Kidney epithelial cell (primary cell): ENCODE measurements at places on chromosomes 7 and 10. TPM values are rescaled to one million over a fixed set of nuclear protein-coding genes. Genes with fewer than 3 reads are reported as not detected.

DNA sequence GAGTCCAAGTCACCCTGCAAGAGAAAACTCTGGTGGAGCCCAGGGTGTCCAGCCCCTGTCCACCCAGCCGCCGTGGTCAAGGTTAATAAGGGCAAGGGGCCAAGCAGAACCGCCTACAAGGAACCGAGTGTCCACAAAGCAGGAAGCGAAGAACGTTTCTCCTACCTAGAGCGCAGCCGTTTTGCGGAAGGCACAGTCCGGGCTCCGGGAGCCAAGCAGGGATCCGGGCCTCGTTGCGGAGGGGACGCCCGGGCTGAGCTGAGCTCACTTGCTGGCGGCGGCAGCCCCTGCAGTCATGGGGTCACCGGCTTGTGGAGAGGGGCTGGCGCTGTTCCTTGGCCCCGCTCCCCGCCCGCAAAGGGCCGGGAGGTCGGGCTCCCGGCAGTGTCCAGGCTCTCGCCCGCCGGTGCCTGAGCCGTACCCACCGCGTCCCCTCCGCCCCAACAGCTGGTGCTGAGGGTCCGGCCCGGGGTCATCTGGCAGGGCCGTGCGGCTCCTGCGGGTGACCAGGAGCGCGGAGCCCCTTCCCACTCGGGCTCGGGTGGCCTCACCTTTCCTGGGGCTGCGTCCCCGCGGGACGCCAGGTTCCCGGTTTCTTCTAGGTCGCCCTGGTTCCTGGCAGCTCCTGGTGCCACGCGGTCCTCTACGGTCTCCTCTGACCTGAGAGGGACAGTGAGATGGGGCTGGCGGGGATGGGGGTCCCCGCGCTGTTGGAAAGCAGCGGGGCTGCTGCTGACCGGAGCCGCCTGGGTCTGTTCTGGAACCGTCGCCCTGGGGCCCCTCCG lies 14.0 kb upstream of the ZNF273 start:
- DNase-seq, result no peak

DNA sequence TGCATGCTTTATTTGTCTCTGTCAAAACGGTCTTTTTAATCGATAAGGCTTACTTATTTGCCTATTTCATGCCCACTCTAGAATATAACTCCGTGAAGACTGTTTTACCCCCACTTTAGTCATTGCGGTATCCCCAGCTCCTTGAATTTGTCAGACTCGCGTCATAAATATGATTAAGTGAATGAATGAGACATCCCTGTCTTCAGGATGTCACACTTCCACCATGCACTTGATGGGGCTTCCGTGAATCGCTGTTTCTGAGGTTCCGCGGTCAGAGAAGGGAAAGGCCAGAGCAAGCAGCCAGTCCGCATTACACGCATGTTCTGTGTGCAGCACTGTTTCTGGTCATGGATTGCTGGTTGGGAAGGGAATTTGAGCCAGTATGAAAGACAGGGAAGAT lies 138.8 kb downstream of the CELF2 start:
- DNase-seq, result no peak

DNA sequence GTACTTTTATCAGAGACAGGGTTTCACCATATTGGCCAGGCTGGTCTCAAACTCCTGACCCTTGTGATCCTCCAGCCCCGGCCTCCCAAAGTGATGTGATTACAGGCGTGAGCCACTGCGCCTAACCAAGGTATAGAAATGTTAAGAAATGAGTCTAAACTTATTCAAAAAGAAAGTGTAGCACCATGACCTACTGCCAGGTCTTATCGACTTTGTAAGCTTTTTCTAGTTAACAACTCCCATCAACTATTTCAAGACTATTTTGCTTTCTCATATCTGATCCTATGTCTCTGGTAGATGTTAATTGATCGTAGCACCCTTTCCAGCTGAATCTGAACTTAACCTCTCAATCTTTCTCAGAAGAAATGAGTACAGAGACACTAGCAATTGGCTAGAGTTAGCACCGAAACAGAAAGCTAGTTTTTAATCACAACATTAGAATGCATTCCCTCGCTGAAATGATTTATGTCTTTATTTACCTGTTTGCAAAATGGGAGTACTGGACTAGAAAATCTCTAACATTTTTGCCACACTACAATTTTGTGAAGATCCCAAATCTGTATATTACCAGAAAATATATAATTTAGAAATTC lies 114.0 kb upstream of the HGF start:
- DNase-seq, result no peak

SRGN gene
- total RNA-seq, result 1.5 and 3.0 TPM in 2 replicates

FAM237B gene
- total RNA-seq, result not detected in 2 replicates

DNA sequence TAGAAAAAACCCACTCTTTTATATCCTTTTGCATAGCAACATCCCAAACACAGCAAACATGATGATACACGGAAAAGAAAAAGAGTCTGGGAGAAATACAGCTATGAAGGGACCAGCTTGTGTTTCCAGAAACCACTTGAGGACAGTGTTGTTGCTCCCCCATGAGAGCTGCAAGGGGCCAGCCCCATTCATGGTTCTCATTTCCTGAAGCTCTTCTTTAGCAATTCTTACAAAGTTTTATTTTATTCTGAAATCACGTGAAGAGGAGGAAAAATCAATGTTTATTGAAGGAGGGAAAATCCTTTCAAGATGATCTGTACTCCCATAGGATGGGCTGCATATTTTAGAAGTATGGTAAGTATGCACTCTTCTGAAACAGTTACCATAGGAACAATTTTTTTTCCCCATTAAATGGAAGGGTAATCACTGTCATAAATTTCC lies 17.5 kb upstream of the PRTFDC1 start:
- DNase-seq, result no peak

DNA sequence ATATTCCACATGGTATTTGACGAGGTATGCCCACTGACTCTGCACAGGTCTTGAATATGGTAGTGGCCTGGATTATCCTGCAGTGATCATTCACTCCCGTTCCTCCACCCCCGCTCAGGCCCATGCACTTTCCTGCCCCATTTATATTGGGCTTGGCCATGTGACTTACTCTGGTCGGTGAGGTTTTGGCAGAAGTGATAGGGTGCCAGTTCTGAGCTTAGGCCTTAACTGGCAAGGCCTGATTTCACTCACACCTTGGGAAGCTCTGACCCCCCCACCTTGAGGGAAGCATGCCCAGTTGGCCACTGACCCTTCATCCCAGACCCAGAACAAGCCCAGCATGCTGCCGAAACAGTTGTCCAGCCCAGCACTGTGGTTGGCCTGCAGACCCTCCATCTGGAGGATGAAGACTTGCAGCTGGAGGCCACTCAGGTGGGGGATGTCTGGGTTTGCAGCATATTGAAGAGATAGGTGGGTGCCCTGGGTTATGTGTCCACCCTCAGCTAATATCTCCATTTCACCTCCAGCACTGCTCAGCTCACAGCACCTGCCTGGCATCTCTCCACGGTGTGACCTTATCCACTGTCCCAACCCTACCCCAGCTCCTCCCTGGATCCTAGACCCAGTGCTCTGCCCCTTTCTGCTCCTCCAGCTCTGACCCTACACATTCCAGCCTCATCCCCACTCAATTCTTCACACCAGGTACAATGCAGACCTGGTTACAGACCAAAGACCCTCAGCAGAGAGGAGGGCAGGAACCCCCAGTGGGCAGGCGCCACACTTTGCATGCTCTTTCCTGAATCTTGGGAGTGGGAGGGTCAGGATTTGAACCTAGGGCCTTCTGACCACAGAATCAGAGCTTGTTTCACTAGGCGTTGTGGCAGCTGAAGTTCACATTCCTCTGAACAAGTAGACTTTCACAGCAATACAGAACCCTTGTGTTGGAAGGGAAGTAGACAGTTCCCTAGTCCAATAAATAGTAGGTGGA lies 138.1 kb upstream of the CHST15 start:
- DNase-seq, result no peak

DNA sequence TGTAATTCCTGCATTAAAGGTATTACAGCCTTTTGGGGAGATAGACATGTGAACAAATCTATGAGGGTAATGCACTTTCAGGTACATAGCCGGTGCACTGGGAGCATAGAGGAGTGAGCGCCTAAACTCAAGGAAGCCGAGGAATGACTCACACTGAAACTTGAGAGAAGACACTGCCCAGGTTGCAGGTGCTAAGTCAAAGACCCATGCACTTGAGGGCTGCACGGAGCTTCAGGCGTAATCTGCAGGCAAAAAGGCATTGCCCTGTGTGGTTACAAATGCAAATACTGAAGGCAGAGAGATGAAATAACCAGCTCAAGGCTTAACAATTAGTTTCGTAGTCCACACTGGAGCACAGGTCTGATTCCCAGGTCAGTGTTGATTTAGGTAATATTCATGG lies 51.0 kb upstream of the OSBPL3 start:
- DNase-seq, result no peak

ARHGAP22 gene
- total RNA-seq, result 3.4 and 7.0 TPM in 2 replicates

DNA sequence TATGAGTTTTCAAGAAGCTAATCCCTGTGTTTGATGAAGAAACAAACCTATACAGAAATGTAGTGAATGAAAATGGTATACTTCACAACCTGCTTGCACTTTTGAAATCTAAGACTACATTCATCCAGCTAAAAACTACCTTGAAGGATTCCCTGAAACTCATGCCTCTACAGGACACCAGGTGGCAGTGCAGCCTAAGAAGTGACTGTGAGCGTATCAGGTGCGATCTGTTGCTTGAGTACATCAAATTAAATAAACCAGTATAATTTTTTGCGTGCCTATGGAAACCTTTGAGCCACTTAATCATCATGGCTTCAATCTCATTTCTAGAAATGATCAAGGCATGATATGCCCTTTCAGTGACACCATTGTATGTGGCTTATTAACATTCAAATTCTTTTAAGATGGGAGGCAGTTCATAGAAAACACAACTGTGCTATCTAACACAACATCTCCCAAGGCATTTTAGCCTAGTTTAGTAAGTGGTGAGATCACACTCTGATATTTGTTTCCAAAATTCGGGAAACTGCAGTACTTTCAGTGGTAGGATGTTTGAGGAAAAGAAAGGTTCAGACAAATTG lies 57.4 kb downstream of the PPP1R17 start:
- DNase-seq, result peak; percentile 28

DNA sequence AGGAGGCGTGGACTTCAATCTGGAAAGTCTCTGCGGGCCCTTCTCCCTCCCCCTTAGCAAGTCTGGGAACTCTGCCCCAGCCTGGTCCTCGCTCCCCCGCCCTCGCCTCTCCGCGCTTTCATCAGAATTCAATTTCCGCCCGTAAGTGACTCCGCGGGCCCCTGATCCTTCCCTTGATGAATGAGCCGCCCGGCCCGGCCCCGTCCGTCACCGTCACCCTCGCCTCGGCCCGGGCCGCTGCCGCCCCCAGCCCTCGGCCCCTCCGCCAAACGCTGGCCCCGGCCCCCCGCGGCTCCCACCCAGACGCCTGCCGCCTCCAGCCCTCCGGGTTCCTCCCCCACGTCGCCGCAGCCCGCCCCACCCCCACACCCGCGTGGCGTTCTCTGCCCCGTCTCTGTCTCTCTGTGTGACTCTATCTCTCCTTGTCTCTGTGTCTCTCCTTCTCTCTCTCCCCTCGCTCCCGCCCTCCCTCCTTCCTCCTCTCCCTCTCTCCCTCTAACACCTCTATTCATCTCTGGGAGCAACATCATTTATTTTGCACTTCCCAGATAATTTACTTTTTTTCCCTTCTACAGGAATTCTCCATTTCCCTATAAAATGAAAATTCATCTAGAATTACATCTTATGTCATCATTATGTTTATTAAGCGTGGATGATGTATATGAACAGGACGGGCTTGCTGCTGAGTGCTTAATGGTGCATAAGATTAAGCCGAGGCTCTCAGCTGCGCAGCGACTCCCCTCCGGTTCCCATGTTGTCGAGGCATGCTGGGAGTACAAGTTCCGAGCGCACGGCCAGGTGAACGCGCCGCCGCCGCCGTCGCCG lies 91.2 kb upstream of the PAX2 start:
- DNase-seq, result no peak

GRCh38 chr10:11183015-11183414 lies 165.3 kb downstream of the CELF2 start:
- no peak for DNase-seq

PSMA2 gene
- total RNA-seq, result 71.2 and 91.8 TPM in 2 replicates

FMC1 gene
- total RNA-seq, result 8.3 and 8.4 TPM in 2 replicates

UNCX gene
- total RNA-seq, result 0.55 and 1.6 TPM in 2 replicates

GRCh38 chr7:110854166-110854565 lies 236.8 kb upstream of the LRRN3 start:
- no peak for DNase-seq

DNA sequence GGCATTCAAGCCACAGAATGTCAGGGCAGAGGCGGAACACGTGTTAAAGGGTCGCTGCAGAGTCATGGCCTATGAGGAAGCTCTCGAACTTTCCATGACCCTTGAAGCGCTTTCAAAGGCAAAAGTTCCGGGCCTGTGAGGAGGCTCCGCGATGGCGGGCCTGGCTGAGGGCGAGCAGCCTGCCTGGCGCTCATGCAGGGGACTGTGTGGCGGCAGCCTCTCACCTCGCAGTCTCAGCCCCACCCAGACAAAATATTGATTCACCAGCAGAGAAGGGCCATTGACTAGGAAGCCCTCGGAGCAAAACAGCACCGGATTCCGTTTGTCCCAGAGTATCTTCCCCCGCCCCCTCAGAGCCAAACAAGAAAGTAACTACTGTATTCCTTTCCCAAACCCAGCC lies 12.8 kb upstream of the CNNM1 start:
- DNase-seq, result no peak

GRCh38 chr7:149184274-149184673 lies 11.1 kb upstream of the ZNF282 start:
- DNase-seq, result no peak

TRIM73 gene
- 0.48 TPM in 1 of 2 replicates, not detected in the other for total RNA-seq

TUBAL3 gene
- total RNA-seq, result 0.34 and 0.46 TPM in 2 replicates

DNA sequence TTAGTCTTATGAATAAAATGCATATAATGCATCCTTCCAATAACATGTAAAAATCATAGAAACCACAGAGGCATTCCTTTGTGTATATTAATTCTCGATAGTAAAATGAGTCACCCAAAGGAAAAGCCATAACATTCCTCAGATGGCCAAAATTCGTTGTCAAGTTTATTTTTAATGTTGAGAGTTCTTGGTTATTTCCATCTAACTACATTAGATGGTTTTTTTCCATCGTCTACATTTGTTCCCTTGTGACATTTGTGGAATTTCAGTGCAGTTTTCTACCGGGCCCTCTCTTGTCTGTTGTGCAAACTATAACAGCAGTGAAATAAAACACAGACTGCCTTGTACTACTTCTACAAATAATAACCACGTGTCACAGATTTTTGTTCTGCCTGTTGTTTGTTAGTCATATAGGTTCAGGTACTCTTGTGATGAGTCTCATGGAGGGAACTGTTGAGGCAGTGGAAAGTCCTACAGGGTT lies 54.7 kb upstream of the CCAR1 start:
- DNase-seq, result no peak

- DNase-seq, result no peak
These were observed 168.9 kb downstream of the SLIT1 start for GRCh38 chr10:97016728-97017473.

OR6B1 gene
- total RNA-seq, result not detected in 2 replicates

NKX1-2 gene
- total RNA-seq, result not detected in 2 replicates

OGDHL gene
- 1.7 and 2.2 TPM in 2 replicates for total RNA-seq

GRCh38 chr10:33680036-33680435 lies 345.6 kb upstream of the NRP1 start:
- no peak for DNase-seq

LBX1 gene
- not detected in 2 replicates for total RNA-seq
